ENCODE measurements at places on chromosomes 12 and 14.
A peak's percentile ranks its signal among the peaks of the same experiment; 100 is the strongest.

- DNase-seq: no peak
These were observed 113.1 kb upstream of the G2E3 start for GRCh38 chr14:30445852-30446251.

GRCh38 chr12:52307836-52308805, 13.1 kb downstream of the KRT83 start:
- DNase-seq: no peak

DNA sequence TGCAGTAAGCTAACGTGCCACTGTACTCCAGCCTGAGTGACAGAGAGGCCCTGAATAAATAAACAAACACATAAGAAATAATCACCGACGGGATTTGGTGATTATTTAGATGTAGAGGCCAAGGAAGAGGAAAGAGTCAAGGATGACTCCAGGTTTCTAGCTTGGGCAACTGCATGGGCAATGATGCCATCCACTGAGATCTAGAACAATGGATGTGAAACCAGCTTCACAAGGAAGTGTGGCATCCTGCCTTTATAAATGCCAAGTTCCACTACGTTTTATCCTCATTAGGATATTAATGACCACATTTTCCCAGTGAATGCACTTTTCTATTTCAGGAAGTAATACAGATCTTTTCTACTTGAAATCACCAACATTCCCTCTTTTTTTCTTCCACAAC, 10.9 kb upstream of the PTGER2 start:
- DNase-seq: no peak

- DNase-seq: no peak
These were observed 4.2 kb downstream of the DENND5B start for GRCh38 chr12:31586728-31587127.

- DNase-seq: no peak
These were observed 23.1 kb upstream of the RERG start for GRCh38 chr12:15244341-15244740.

DNA sequence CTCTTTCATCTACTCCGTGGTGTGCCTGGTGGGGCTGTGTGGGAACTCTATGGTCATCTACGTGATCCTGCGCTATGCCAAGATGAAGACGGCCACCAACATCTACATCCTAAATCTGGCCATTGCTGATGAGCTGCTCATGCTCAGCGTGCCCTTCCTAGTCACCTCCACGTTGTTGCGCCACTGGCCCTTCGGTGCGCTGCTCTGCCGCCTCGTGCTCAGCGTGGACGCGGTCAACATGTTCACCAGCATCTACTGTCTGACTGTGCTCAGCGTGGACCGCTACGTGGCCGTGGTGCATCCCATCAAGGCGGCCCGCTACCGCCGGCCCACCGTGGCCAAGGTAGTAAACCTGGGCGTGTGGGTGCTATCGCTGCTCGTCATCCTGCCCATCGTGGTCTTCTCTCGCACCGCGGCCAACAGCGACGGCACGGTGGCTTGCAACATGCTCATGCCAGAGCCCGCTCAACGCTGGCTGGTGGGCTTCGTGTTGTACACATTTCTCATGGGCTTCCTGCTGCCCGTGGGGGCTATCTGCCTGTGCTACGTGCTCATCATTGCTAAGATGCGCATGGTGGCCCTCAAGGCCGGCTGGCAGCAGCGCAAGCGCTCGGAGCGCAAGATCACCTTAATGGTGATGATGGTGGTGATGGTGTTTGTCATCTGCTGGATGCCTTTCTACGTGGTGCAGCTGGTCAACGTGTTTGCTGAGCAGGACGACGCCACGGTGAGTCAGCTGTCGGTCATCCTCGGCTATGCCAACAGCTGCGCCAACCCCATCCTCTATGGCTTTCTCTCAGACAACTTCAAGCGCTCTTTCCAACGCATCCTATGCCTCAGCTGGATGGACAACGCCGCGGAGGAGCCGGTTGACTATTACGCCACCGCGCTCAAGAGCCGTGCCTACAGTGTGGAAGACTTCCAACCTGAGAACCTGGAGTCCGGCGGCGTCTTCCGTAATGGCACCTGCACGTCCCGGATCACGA, 2.2 kb downstream of the SSTR1 start:
- no peak for DNase-seq

GRCh38 chr14:55926007-55926406, 192.2 kb upstream of the PELI2 start:
- no peak for DNase-seq

DNA sequence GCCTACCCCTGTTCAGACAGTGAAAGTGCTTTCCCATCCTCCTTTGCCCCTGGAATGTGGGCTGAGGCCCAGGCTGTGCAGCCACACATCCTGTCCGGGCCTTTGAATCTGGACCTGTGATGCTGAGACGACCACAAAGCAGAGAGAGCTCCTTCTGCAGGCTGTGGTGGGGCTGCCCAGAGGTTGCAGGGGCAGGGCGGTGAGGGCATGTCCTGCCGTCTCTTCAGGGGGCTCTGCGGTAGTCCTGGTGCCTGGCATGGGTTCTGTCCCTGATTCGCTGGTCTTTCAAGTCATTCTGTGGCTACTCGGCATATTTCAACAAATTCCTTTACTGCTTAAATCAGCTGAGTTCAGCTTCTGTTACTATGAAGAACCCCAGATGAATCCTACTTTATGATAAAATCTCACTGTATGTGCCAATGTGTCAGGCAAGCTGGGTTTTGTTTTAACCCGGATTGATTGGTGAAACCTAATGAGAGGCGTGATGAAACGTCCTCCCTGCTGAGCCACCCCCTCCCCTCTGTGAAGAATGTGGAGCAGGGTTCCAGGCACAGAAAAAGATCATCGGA, 63.4 kb upstream of the DICER1 start:
- DNase-seq: no peak

- no peak for DNase-seq
These were observed 1217.4 kb upstream of the FLRT2 start for GRCh38 chr14:84312551-84312950.

DNA sequence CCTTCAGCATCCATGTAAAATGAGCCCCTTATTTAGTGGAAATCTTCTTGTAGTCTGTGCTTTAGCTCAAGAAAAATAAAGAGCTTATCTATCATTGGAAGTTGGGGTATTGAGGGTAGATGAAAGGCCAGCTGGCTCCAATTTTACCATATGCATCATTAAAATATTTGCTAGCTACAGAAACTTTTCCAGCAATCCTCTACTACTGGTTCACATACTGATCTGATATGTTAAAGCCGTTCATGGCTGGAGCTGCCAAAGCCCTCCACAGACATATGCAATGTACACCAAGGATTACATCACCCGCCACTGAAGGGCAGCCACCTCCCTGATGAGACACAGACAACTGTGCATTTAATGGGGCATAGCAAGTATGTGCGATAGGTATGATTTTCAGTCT, 1205.3 kb downstream of the GALC start:
- DNase-seq: no peak

- DNase-seq: no peak
These were observed 9.2 kb downstream of the EXOC3L4 start for GRCh38 chr14:103103461-103104388.

- DNase-seq: no peak
These were observed 55.5 kb upstream of the TTC7B start for GRCh38 chr14:90871605-90872233.

GRCh38 chr12:107057071-107057834, 36.1 kb downstream of the CRY1 start:
- no peak for DNase-seq

DNA sequence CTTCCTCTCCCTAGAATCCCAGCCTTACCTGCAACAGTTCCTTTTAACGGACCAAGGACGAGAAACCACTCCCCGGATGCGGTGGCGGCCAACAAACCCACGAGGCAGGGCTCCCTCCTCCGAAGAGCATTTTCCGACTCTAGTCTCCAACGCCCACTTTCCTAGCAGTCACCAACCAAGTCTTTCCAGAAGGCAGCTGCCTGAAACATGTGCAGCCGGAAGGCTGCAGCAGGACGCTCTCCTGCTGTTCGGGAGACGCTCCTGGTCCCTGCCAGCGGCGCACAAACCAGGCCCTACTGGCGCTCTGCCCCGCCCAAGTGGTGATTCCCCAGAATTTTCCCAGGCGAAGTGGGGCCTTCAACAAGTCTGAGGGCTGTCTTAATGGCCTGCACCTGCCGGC, 21.1 kb upstream of the ADAM20 start:
- no peak for DNase-seq

- no peak for DNase-seq
These were observed 41.9 kb upstream of the BDKRB2 start for GRCh38 chr14:96162741-96163140.

DNA sequence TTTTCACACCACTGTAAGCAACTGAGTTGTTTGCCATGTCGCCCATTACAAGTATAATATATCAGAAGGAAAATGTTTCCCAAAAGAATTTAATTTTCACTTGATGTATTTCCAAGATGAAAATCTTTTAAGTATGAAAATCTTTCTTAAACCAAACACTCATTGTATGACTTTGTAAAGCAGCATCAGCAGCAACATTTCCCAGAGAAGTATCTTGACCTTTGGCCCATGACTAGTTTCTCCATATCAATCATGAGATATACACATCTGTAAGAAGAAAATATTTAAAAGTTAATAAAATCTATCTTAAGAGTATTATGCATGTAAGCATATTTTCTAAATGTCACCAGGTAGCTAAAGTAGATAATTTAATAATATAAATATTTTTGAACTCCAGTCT, 52.8 kb downstream of the ATP2B1 start:
- DNase-seq: no peak

DNA sequence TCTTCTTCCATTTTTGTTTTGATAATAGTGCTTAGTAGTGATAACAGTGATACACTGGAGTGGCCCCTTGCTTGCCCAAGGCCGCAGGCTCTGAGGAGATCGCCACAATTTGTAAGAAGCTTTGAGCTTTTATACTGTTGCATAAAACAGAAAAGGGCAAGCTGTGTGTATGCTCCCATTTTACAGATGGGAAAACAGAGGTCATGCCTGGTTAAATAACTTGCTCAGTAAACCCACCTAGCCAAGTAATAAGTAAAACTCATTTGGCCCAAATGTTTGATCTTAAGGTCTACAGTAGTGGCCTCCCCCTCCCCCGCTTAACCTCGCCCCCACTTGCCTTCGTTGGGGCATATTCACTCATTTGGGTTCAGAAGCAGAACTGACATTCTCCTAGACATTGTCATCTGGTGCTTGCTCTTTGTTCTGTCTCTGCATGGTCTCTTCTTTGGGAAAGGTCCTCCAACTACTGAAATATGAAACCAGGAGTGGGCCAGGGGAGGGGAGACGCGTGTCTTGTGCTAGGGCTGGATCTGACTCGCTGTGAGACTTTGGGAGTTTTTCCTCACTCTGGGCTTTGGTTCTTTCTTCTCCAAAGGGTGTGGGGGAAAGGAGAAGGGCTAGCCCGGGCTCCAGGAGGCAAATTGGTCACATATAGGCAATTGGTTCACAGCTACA, 88.1 kb downstream of the PAPOLA start:
- DNase-seq: no peak

GRCh38 chr12:4246116-4246515, 27.4 kb upstream of the CCND2 start:
- DNase-seq: no peak

GRCh38 chr14:32682214-32682613, 256.5 kb upstream of the NPAS3 start:
- no peak for DNase-seq

DNA sequence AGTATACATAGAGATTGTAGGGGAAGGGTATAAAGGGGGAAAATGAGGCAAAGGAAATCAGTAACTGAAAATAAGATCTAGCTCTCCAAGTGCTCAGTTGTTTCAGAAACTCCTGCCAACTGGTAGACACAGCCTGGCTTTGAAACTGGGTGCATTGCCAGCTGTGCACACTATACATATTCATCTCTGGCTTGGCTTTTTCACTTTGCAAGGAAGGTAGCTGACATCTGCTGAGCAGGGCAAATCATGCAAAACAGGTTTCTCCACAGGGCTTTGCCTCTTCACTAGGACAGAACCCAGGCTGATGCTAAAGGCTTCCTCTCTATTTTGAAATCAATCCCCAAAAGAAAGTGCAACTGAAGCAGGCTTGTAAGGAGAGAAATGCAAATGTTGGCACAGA, 101.5 kb downstream of the HELB start:
- DNase-seq: no peak

GRCh38 chr14:32421781-32422180, 92.7 kb downstream of the AKAP6 start:
- no peak for DNase-seq

- DNase-seq: no peak
These were observed 78.0 kb downstream of the GRIP1 start for GRCh38 chr12:66600903-66601302.

DNA sequence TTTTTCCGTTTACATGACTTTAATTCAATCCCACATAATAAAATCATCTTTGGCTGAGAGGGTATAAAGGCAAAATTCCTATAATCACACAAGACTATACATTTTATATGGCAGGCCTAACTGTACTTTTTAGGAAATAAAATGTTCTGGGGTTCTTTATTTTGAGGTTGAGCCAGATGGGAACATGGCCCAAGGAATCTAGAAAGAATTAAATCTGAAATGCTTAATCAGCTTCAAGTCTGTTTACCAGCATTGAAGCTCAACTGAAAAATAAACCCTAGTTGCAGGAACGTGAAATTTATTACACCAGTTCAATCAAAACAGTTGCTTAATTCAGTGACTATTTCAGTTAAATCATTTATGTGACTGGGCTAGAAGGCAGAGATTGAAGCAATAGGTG, 191.0 kb upstream of the BTG1 start:
- no peak for DNase-seq

DNA sequence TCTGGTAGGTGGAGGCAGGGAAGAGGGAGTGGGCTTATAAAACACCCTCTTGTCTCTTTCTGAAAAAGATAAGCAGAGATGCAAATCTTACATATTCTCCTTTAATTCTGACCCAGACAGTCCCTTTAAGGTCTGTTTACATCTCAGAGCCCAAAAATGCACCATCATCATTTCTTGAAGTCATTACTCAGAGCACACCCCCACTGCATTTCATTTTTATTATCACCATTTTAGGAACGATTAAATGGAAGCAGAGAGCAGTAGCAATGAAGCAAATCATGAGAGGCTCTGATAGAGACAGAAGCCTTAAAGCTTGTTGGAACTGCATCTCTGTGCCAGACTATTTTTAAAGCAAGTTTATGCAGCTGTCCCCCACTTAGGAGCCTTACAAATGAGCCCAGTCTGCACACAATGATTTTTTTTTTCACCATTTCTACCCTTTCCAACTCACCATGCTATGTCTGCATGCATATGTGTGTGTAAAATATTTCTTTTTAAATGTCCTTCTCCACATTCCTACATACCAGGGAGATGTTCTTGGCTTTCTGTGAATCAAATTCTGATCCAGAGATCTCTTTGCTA, 311.0 kb downstream of the GRIN2B start:
- no peak for DNase-seq

DNA sequence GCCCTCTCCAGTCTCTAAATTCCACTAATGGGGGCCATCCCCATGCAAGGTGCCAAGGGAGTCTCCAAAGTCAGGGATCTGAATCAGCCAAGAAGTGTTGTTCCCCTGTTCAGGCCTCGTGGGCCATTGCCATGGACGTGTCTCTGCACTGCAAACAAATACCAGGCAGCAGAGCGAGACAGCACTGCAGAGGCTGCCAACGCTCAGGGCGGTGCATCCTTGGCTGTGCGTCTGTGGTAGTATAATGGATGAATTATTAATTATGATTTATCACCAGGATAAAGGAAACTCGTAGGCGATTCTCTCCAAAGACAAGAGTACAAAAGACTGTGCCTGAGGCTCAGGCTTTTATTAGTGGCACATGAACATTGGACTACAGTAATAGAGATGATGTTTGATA, 122.3 kb upstream of the NTF3 start:
- DNase-seq: no peak

GRCh38 chr12:11581179-11581755, 68.2 kb upstream of the ETV6 start:
- peak; percentile 65 for DNase-seq
